ENCODE measurements at places on chromosomes 7 and 10.

- no peak for DNase-seq
These were observed 27.7 kb upstream of the AMPH start for GRCh38 chr7:38658921-38659320.

DNA sequence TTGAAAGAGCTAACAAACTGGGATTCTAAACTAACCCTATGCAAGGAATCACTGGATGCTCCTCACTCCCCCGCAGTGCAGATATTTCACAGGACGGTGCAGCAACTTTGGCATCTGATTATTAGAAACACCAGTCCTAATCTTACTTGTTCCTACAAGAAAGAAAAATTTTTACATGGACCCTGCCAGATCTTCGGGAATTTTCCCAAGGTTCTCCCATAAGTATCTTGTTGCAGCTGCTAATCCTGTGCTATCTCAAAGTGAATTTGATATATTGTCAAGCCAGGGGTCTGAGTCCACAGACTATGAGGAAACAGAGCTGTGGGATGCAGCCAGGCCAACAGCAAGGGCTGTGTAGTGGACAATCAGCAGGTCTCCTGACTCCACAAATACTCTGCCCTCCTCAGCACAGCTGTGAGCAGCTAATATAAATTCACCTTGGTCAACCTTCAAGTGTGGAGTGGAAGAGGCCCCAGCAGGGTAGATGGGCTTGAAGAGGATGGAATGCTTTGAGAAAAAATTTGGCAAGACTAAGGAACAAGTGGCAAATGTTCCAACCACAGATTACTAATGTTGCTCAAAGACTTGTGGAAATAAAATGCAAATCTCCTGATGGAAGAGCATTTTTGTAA, 25.6 kb downstream of the VSTM4 start:
- no peak for DNase-seq

DNA sequence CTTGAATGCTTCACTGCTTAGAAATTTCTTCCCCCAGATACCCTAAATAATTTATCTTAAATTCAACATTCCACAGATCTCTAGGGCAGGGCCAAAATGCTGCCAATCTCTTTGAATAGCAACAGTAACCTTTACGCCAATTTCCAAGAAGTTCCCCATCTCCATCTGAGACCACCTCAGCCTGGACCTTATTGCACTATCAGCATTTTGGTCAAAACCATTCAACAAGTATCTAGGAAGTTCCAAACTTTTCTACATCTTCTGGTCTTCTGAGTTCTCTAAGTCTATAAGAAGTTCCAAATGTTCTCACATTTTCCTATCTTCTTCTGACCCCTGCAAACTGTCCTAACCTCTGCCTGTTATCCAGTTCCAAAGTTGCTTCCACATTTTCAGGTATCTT, 1306.9 kb upstream of the SORCS1 start:
- no peak for DNase-seq

DNA sequence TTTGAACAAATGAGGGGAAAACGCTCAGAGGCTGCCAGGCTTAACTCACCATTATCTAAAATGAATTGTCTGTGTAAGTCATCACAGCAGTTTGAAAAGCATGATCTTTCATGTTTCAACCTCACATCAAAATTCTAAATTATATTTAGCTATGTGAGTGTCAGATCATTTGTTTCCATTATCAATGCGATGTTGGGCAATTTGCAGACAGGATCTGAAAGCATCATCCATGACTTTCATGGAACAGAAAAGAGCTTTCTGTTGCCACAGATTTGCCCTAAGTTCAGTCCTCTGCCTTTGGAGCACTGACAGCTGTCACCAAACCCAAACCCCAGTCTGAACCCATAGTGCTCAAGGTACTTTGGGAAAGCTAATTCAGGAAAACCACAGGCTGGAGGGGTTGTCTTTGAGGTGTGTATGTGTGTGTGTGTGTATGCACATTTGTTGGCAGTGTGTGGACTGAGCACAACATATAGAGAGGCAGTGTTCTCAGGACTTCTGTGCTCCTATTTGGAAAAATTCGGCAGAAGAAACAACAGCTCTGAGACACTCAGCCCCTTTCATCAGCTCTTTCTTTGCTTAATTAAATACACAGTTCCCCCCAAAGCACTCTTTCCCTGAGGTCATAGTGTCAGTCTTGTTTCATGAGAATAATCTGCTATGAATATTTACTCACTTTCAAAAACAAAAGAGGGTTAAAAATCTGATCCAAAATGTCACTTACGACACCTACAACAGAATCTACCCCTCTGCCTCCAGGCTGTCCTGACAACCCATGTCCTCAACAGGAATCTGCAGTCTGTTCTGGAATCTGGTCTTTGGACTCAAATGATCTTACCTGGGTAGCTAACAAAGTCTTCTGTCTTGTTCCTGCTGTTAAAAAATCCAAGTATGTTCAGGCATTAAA, 188.5 kb upstream of the KLF14 start:
- DNase-seq: no peak

- no peak for DNase-seq
These were observed 639.0 kb upstream of the SORCS1 start for GRCh38 chr10:107803546-107803945.

GRCh38 chr7:47132471-47132870, 449.4 kb downstream of the TNS3 start:
- no peak for DNase-seq

GRCh38 chr7:47218378-47219176, 363.3 kb downstream of the TNS3 start:
- DNase-seq: no peak

DNA sequence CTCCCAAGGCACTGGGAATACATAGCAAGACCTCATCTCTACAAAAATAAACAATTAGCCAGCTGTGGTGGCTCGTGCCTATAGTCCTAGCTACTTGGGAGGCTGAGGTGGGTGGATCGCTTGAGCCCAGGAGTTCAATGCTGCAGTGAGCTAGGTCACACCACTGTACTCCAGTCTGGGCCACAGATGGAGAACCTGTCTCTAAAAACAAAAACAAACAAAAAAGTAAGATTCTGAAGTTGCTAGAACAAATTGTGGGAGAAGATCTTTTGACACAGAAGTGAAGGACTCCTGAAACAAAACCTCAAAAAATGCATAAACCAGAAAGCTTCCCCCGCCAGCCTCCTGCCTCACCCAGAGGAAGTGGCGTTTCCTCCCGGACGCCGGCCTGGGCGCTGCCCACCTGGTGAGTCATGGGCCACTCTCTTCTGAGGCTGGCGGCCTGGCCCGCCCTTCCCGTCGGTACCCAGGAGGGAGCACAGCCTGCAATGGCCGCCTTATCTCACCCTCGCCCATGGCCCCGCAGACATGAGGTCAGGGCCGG, 25.4 kb upstream of the ELN start:
- DNase-seq: no peak

DNA sequence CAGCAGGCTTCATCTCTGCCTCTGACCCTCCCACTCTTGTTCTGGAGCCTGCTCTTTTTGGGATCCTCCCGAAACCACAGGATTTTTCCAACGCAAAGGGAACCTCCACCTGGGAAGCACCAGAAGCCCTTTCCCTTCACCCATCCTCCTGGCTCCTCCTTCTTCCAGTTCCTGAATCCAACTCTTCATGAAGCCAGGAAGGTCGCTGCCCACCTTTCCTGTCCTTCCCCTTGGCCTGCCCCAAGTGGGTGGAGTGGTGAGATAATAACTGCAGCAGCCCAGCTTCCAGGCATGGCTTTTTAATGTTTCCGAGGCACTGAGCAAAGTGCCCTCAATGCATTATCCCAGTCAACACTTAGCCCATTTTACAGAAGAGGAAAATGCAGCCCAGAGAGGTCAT, 70.8 kb upstream of the EEPD1 start:
- no peak for DNase-seq

DNA sequence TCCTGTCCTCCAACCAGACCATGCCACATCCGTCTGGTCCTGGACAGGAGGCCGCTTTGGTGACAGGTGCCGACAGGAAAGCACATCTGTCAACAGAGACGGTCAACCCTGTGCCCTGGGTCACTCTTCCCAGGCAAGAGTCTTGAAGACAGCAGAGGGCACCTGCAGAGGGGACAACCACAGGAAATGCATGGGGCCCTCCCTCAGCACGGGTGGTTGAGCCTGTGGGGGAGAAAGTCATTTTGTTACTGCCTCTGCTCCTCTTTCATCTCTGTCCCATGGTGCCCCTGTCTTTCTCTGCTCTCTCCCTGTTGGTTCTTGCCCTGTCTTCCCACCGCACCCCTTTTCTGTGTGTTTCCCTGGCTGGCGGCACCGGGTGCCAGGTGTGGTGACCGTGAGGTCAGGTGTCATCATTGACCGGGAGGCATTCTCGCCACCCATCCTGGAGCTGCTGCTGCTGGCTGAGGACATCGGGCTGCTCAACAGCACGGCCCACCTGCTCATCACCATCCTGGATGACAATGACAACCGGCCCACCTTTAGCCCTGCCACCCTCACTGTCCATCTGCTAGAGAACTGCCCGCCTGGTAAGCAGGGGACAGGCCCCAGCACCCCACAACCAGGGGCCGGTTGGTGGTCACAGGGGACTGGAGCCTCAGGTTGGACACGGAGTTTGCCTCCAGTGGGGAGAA, 17.6 kb upstream of the VSIR start:
- DNase-seq: no peak

GRCh38 chr10:68406815-68407548, at the start of gene RUFY2:
RUFY2 (minus strand) TSS chr10:68407277; CDS start chr10:68407189, 88 bp downstream.
- peak; percentile 77 for DNase-seq

DNA sequence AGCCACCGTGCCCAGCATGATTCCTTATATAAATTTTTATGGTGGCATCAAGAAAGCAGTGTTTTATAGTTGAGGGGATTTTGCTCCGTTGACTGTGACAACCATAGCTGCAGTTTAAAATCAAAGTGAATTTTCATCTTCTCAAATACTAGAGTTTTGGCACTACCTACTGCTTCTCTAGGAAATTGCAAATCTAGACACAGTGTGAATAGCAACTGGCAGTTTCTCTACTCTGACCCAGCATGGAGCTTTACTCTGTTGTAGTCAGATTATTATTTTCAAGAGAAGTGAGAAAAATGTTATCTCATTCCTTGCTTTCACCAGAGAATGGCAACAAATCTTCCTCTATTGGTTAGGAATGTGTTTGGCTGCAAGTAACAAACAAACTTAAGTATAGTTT, 22.9 kb downstream of the MCM10 start:
- no peak for DNase-seq

DNA sequence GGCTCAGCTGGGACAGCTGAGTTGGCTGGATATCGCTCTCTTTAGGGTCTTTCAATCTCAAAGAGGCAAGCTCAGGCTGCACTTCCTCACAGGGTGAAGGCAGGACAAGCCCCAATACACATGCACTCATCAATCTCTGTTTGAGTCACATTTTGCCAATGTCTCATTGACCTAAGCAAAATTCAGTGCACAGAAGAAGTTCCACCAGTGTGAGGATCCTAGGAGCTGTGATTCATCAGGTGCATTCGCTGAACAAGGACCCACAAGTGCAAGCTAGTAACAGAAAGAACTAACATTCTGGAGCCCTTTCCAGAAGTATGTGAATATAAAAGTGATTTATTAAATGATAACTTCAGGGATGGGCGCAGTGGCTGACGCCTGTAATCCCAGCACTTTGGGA, 477.2 kb downstream of the GPAM start:
- no peak for DNase-seq

GRCh38 chr7:95105627-95106026, 198.2 kb downstream of the PPP1R9A start:
- no peak for DNase-seq

GRCh38 chr10:121596689-121597503, 1.3 kb downstream of the FGFR2 start:
- no peak for DNase-seq

DNA sequence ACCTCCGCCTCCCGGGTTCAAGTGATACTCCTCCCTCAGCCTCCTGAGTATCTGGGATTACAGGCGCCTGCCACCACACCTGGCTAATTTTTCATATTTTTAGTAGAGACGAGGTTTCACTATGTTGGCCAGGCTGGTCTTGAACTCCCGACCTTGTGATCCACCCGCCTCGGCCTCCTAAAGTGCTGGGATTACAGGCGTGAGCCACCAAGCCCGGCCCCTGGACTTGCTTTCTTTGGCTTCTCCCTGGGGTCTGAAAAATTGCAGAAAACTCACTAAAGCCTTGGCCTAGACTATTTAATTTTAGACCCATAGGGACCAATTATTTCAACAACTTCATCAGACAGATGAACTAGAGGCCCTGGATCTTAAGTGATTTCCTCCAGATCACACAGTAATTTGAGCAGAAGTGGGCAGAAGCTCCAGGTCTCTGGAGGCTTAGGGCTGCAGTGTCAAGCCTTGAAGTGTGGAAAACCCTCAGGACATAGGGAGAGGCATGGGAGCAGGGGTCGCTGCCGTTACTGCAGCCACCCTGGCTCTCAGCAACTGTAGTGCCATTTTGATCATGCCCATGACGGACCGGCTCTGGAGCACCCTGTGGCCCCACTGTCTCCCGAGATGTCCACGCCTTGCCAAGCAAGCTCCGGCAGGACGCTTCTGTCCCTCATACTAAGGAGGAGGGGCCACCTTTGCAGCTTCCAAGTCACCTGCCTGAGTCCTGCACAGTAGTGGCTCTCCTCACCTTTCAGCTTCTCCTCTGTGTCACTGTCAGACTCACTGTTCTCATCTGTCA, 72.4 kb downstream of the DENND2A start:
- DNase-seq: no peak

Data from activated T-cell treated with anti-CD3 and anti-CD28 coated beads for 24 hours (primary cell).